ENCODE measurements at places on chromosomes 5 and 9.

DNA sequence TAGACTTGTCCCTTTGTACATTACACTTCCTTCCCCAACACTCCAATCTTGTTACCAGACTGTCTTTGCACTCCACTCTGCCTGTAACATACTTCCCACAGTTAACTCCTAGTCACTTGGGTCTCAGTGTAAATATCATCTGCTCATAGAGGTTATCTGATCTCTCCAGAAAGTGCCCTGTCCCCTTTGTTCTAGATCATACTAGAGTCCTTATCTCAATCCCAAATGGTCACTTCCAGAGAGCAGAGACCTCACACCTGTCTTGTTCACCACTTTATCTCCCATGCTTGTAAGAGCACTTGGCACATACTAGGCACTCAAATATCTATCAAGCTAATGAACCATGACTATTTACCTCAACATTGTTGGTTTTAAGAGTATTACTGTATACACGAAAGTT is 30.4 kb downstream of the SETX start:
- DNase-seq, result no peak

DNA sequence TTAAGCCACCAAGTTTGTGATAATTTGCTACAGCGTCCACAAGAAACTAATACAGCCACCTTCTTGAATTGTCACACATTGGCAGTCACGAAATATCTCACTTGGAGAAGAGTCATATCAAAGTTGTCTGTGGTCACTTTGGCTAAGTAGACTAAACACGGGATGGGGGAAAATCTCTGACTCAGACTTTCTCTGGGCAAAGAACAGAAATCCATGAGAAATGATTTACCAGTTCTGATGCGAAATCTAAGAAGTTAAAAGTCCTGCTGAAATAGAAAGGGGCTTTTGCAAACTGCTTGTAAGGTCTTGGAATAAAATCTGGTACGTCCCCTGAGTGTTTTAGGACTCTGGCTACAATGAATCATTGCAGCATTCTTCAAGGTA is 158.4 kb downstream of the COL23A1 start:
- no peak for DNase-seq

- no peak for DNase-seq
Measured at GRCh38 chr5:155366096-155366495, 352.5 kb downstream of the KIF4B start.

- no peak for DNase-seq
Measured at GRCh38 chr5:38905516-38905915, 59.7 kb downstream of the OSMR start.

GRCh38 chr5:17019324-17019723 is 83.2 kb upstream of the MYO10 start:
- peak; percentile 60 for DNase-seq

DNA sequence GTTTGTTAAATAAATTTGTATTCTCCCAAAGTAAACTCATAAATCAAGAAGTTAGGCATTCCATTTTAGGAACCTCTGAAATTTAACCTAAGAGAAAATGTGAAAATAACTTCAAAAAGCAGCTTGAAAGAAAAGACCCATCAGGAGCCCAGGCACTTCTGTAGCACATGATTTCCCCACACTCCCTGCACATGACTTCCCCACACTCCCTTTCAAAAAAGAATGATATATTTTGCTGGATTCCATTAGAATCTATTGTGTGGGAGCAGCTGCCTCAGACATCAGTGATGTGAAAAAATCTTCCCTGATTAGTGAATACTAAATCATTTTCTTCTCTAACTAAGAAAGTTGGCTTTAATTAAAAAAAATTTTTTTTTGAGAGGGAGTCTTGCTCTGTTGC is 83.3 kb downstream of the GLDC start:
- no peak for DNase-seq
